ACHN (cell line): ENCODE measurements at places on chromosomes 16 and 17.
A peak's percentile ranks its signal among the peaks of the same experiment; 100 is the strongest.

GRCh38 chr16:56669005-56669839, at the start of gene MT1H:
TSS of gene MT1H (plus strand) at chr16:56669814. CDS start at chr16:56669885, 71 bp downstream.
- no peak for DNase-seq

DNA sequence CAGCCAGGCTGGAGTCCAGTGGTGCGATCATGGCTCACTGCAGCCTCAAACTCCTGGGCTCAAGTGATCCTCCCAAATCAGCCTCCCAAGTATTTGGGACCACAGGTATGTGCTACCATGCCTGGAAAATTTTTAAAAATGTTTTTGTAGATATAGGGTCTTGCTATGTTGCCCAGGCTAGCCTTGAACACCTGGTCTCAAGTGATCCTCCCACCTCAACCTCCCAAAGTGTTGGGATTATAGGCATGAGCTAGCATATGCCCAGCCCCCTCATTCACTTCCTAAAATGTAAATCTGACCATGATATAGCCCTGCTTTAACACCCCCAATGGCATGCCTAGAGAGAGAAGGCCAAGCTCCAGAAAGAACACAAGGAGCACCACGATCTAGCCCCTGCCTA, 98.6 kb downstream of the NDE1 start:
- DNase-seq: no peak

- DNase-seq: no peak
Observed at GRCh38 chr17:57033296-57033695, 51.8 kb upstream of the AKAP1 start.

GRCh38 chr16:34801875-34802274, 1342.5 kb downstream of the TP53TG3F start:
- DNase-seq: no peak

DNA sequence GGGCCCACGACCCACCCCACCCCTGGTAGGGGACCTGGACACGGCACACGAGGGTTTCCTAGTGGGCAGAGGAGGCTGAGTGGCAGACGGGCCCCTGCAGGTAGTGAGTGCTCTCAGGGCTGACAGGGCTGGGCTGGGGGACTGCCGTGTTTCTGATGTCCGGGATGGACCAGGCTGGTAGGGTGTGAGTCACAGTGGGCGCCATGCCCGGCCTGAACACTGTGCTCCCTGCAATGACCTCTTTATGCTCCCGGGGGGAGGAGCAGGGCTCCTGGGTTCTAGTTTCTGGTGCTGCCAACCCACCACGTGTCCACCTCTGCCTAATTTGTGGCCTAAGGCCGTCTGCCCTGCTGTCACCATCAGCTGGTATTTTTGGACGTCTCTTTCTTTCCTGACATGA, 26.3 kb downstream of the ARHGAP23 start:
- peak; percentile 90 for DNase-seq

DNA sequence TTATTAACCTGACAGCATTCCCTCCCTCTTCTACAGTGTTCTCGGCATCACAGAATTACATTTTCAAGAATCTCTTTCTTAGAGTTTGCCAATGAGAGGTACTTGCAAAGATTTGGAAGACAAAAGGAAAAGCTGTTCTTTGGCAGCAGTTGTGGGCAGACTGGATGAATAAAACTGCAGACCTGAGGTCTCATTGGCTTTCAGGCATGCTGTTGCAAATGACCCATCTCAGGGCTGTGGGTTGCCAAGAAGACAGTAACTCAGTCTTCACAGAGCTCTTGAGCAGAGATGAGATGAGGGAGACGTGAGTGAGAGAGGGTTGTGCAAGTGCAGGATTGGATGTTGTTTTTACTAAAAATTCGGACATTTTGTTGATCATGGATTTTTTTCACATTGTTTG, 11.3 kb upstream of the USP31 start:
- DNase-seq: no peak

DNA sequence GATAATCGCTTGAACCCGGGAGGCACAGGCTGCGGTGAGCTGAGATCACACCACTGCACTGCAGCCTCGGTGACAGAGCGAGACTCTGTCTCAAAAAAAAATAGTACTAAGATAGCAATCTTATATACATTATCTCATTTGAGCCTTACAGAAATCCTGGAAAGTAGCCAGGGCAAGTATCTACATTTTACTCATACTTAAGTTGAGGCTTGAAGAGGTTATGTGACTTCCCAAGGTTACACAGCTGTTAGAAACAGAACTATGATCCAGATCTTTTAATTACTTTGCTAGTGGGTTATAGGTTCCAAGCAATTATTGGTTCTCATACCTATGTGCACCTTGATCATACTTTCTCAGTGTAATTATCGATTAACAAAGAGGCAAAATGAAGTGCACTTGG, 15.4 kb downstream of the C17orf78 start:
- DNase-seq: no peak

- no peak for DNase-seq
Observed at GRCh38 chr17:71828182-71828596, 292.6 kb upstream of the SOX9 start.

DNA sequence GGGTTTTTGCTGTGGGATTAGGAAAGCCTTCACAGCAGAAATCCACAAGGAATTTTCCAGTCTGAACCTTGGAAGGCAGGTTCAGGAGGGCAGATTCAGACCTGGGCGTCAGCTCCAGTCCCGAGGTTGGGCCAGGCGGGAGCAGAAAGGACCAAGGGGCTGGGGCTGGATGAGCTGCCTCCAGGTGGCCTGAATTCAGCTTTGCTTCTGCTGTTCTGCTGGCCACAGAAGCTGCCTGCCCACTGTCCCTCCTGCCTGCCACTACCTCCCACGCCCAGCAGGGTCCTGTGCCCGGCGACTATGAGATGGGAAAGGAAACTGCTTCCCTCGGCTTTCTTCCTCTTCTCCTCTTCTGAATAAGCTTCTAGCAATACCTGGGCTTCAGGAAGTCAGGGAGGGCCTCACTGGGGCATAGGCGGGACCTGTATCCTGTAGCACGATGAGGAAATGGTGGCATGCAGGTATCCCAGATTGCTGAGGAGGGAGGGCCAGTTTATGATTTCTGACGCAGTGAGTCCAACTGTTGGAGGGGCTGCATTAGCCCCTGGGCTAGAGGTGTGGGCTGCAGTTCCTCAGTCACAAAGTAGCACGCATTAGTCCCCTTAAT, 18.4 kb downstream of the TBX4 start:
- DNase-seq: no peak

DNA sequence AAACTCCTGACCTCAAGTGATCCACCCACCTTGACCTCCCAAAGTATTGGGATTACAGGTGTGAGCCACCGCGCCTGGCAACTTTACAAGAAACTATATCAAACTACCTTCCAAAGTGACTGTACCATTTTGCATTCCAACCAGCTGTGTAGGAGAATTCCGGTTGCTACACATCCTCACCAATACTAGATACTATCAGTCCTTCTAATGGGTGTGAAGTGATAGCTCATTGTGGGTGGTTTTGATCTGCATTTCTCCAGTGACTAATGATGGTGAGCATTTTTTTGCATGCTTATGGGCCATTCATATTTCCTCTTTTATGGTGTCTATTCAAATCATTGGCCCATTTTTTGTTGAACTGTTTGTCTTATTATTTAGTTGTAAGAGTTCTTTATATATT, 37.7 kb downstream of the SCNN1B start:
- DNase-seq: no peak

GRCh38 chr17:69962436-69962995, 112.5 kb upstream of the KCNJ16 start:
- DNase-seq: no peak

DNA sequence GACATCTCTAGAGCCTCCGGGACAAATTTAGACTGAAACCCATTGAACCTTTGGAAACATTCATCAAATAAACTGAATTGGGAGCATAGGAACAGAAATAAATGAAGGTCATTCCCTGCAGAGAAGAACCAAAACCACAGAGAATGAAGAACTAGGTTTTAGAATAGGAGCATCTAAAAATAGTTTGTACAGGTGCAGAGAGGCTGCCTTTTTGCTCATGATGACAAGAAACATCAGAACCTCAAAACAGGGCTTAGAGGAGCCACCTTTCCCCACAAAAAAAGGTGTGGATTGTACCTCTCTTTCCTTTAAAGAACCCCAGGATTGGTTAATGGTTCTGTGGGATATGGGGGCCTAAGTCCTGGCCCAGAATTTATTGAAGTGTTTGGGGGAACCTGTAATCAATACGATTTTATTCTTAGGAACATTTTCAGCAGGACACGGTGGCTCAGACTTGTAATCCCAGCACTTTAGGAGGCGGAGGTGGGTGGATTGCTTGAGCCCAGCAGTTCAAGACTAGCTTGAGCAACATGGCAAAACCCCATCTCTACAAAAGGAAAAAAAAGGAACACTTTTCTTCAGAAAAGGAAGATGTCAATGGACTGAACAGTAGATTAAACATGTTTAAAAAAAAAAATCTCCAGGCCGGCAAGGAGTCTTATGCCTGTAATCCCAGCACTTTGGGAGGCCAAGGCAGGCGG, 37.7 kb upstream of the SLC47A1 start:
- DNase-seq: no peak

DNA sequence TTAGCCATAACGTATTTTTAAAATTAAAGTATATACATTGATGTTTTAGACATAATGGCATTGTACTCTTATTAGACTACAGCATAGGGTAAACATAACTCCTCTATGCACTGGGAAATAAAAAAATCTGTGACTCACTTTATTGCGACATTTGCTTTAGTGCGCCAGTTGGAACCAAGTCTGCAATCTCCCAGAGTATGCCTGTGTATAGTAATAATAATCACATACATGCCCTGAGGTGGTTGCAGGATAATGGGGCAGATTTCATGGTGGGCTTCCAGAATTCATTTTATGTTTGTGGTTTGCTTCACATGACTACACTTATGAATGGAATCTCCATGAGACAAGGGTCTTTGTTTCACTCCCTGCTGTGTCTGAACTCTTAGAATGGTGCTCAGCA, 66.9 kb upstream of the N4BP1 start:
- DNase-seq: no peak

GRCh38 chr17:2259769-2260536, 43.6 kb downstream of the SMG6 start:
- DNase-seq: no peak

GRCh38 chr17:8124350-8125153, 646 bp upstream of the HES7 start:
- peak; percentile 48 for DNase-seq

- peak; percentile 41 for DNase-seq
Observed at GRCh38 chr17:45314741-45315647, 1.8 kb downstream of the MAP3K14 start.

DNA sequence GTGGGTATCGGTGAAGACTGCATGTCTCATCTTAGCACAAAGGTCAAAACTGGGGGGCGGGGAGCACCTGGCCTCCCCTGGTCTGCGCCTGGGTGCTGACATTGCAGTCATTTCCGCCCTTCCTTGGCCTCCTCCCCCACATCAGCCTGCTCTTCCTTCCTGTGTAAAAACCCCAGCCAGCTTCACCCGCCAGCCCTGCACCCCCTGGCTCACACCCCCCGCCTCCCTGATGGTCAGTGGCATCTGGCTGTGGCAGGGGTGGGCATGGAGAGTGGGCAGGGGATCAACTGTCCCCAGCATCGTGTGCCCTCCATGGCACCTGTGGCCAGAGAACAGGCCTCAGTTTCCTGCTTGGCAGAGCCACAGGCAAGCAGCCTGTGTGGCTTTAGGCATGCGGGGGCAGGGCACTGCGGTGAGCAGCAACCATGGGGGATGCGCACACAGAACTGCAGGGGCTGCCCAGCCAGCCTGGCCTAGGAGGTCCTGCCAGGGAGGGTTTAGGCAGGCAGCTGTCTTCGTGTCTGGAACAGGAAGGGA, 26.5 kb upstream of the LASP1NB start:
- DNase-seq: no peak

- no peak for DNase-seq
Observed at GRCh38 chr17:50633683-50634082, 998 bp upstream of the ABCC3 start.

DNA sequence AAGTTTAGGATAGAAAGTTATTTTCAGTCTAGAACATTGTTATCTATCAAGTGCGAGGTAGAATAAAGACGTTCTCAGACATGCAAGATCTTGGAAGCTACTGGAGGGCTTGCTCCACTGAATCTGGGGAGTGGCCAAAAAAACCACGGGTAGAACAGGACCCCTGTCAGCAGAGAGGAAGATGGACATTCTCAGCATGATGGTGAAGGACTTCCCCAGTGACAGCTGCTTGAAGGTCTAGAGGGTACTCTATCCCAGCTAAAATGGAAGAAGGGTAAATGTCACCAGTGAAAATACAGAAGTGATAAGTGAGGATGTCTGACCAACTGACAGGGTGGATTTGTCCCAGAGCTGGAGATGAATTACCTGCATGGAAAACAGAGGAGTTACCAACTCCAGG, 10.1 kb downstream of the TNFRSF13B start:
- DNase-seq: no peak

DNA sequence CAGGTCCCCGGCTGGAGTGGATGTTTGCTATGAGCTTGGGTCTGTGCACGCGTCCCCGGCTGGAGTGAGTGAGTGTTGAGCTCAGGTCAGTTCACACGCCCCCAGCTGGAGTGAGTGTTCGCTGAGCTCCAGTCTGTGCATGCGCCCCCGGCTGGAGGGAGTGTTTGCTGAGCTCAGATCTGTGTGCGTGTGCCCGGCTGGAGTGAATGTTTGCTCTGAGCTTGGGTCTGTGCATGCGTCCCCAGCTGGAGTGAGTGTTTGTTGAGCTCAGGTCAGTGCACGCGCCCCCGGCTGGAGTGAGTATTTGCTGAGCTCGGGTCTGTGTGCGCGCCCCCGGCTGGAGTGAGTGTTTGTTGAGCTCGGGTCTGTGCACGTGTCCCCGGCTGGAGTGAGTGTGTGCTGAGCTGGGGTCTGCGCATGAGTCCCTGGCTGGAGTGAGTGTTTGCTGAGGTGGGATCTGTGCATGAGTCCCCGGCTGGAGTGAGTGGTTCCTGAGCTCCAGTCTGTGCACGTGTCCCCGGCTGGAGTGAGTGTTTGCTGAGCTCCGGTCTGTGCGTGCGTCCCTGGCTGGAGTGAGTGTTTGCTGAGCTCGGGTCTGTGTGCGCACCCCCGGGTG, 284.2 kb downstream of the SNX29 start:
- DNase-seq: no peak

DNA sequence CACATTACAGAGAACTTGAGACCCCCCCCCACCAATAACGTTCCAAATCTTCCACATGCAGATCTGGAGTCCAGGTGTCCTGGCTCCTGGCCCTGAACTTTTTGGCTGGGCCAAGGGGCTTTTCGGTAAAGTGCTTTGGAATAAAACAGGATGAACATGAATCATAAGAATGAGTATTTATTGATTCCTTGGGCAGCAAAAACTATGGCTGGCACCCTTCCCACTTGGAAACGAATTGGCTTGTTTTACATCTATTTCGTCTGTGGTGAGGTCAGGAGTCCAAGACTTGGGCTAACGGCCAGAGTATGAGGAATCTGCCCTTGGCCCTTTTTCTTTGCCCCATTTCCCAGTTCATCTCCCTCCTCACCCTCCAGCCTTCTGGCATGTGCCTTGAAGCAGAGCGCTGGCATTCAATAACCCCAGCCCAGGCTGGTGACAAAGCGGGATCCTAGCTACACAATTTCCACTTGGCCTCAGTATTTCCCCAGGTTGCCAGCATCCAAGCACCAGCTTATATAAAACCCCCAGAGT, 4.1 kb upstream of the UBTF start:
- peak; percentile 91 for DNase-seq

DNA sequence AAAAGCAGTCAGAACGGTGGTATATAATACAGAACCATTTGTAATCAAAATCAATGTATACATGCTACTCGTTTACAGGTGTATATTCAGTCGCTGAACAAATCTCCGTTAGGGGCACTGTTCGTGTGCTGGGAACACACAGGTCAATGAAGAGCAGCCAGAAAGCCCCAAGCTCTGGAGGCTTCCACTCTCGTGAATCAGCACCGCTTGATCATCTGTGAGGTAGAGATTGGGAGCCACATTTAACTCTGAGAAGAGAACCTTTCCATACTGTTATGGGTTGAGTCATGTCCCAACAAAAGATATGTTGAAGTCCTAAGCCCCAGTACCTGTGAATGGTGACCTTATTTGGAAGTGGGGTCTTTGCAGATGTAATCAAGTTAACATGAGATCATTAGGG, 5.4 kb upstream of the CYTH1 start:
- DNase-seq: no peak
